Activated CD8-positive, alpha-beta T cell treated with anti-CD3 and anti-CD28 coated beads for 36 hours (primary cell): ENCODE measurements at places on chromosomes 2 and 18.

GRCh38 chr2:205731583-205731981 is 49.3 kb downstream of the NRP2 start:
- DNase-seq, result no peak

GRCh38 chr2:120541972-120542670 is 193.5 kb upstream of the GLI2 start:
- no peak for DNase-seq

- peak; percentile 29 for DNase-seq
These were observed 23.3 kb downstream of the KLF7 start for GRCh38 chr2:207142461-207142860.

DNA sequence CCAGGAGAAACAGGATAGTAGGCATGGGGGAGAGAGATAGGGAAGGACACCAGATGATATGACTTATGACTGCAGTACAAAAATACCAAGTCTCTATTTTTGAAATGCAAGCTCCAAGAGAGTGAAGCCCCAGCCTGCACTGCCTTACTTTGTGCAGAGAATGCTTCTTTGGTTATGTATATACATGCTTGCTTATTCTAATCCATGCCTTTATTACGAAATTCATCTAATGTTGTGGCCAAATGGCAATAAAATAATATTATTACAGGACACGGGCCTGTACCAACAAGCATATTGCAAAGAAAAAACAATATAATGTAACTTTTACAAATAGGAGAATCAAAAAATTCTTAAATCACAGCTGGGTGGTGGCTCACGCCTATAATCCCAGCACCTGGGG is 110.8 kb downstream of the BCL11A start:
- DNase-seq, result no peak

DNA sequence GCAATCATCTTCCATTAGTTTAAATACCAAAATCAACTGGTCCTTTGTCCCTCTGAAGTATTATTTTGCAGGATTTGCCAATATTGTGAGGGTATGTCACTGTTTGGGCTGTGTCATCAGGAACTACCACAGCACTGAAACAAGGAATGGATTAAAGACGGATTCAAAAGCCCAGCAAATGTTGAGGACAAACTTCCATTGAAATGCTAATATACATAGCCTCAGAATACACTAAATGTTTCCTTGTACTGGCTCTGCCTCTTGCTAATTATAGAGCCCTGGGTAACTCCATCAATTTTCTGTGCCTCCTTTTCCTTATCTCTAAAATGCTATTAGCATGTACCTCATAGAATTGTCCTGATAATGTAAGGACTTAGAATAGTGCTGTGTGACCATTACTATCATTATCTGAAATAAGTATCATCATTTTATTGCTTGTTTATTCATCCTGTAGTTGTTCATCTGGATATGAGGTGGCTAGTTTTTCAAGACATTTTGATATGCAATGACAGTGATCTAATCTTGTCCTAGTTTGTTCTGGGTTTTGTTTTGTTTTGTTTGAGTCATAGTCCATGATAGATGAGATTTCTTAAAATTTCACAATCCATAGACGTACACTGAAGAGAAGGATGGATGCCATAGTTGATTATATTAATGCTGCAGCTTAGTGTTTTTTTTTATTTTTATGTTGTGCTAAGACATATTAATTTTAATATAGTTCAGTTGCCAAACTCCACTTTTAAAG is 333.4 kb upstream of the KCNH7 start:
- no peak for DNase-seq

DNA sequence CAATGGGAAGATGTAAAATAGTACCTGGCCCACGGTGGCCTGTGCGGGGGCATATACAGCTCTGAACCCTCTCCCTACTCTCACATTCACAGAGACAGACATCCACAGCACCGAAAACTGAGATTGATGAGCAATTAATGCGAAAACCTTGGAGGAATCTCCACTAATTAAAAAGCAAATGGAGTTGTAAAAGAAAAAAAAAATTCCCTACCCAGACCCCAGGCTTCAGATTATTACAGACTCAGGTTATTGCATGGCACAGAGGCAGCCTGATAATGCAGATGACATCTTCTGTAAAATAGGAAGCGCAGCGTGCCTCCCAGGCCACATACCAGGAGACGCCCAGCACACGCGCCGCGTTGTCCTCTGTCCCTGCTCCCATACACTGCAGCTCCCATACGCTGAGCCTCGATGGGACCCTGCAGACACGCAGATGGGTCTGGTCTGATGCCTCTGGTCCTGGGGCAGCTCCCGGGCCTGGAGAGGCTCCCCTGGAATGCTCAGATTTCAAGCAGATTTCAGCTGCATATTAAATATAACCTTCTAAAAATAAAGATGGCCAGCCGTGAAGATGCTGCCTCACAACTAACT is 496.1 kb upstream of the MYT1L start:
- no peak for DNase-seq

GRCh38 chr2:204289066-204289465 is 256.2 kb upstream of the PARD3B start:
- DNase-seq, result no peak

DNA sequence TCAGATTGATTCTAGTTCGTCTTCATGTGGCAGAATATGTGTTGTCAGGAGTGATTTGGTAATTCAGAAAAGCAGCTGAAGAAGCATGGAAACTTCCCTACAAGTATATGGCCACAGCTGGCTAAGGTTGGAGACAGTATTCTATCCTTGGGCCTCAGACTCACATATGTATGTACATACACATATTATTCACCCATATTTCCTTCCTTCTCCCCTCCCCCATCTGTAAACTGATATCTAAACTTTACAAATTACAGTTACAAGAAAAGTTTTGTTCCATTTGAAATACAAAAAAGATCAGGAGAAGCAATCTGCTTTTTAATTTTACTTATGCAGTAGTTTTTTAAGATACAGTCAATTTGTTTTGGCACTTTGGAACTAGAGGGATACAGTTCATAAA is 3.1 kb downstream of the SP3 start:
- no peak for DNase-seq

DNA sequence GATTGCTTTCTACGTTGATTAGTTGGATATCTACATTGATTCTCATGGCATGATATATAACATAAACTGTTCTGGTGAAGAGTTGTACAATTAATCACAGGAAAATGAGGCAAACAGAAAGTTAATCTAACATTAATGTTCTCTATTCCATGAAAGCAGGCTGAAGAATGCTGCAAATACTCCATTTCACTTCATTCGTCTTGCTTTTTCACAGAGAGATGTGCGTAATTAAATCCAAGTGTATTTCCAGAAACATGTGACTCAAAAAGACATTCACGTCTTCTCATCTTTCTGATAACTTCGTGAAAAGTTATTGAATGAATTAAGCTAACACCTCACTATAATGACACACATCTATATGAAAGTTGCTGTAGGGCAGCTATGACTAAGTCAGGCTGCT is 1471.5 kb downstream of the DPP10 start:
- DNase-seq, result no peak

DNA sequence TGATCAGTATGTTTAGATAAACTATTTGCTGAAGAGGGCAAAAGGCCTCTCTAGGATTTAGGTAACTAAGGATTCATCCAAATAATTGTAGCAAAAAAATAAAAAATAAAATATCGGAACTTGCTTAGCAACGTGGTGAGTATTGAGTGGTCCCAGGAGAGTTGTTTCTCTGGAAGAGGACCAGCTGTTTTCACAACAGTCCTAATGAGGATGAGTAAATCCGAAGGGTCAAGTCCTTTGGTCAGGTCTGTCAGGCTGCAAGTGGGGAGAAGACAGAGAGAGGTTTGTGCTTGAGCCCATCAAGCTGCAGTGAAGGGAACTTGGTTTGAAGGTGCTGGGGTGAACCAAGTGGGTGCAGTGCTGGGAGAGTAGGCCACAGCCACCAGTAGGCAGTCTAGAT is 539.2 kb downstream of the SLC4A3 start:
- no peak for DNase-seq
